ENCODE measurements at places on chromosomes 12 and 14.

- H3K27ac ChIP-seq = peak overlapping the region; percentile 84
- ATAC-seq = no peak
- H3K4me1 ChIP-seq = peaks cover 83% of the 10 kb centered on the region
- no peaks in the 10 kb centered on the region for H3K36me3 ChIP-seq
- no peak overlapping the region for H3K4me3 ChIP-seq
These were observed 9.6 kb upstream of the GPR84 start for GRCh38 chr12:54373649-54374561.

GRCh38 chr14:90427848-90428426 lies 31.1 kb downstream of the CALM1 start:
- no peaks in the 10 kb centered on the region for H3K36me3 ChIP-seq
- H3K4me1 ChIP-seq = peaks cover 3% of the 10 kb centered on the region
- no peaks in the 10 kb centered on the region for H3K27me3 ChIP-seq
- no peak overlapping the region for H3K4me3 ChIP-seq

DNA sequence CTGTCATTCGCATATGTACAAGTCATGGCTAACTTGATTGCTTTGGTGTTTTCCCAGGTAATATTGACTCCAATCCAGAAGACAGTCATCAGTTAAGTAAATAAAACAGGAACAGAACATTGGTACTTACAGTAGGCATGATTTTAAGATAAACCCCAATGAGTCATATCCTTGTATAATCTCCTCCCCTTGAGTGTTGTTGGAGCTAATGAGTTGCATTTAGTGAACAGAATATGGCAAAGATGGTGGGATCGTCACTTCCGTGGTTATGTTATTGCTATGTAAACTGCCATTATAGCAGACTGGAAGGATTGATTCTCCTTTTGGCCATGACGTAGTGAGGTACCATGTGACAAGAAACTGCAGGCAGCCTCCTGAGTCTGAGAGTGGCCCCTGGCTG lies 102.2 kb downstream of the TMX1 start:
- H3K36me3 ChIP-seq = no peaks in the 10 kb centered on the region
- H3K4me1 ChIP-seq = no peaks in the 10 kb centered on the region
- H3K27ac ChIP-seq = no peak overlapping the region

- no peaks in the 10 kb centered on the region for H3K4me1 ChIP-seq
- no peaks in the 10 kb centered on the region for H3K36me3 ChIP-seq
- no peak overlapping the region for H3K27ac ChIP-seq
- H3K27me3 ChIP-seq = no peaks in the 10 kb centered on the region
- no peak for ATAC-seq
These were observed 498.9 kb downstream of the DIO2 start for GRCh38 chr14:79712302-79712950.

GRCh38 chr14:26549571-26549970 lies 48.3 kb downstream of the NOVA1 start:
- H3K27ac ChIP-seq = no peak overlapping the region
- no peak overlapping the region for H3K4me3 ChIP-seq
- H3K36me3 ChIP-seq = no peaks in the 10 kb centered on the region
- no peaks in the 10 kb centered on the region for H3K4me1 ChIP-seq

DNA sequence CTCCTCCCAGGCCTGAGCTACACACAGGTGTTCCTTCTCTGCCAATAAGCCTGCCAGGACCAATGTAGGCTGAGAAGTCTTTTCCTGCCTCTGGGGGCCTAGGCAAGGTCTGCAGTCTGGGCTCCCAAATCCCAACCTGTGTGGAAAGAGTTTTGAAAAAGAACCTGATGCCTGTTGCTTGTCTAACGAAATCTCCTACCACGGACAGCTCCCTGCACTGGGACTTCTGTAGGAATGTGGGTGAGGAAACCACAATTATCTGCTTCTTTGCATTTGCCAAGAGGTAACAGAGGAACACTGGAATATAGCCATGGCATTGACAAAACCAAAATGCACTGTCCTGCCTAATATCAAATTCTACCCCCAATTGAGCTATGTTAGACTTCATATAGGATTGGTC lies 877.0 kb upstream of the TMEM132C start:
- no peak overlapping the region for H3K4me3 ChIP-seq
- H3K4me1 ChIP-seq = no peaks in the 10 kb centered on the region
- ATAC-seq = no peak
- H3K27me3 ChIP-seq = peaks cover 38% of the 10 kb centered on the region
- no peaks in the 10 kb centered on the region for H3K36me3 ChIP-seq

DNA sequence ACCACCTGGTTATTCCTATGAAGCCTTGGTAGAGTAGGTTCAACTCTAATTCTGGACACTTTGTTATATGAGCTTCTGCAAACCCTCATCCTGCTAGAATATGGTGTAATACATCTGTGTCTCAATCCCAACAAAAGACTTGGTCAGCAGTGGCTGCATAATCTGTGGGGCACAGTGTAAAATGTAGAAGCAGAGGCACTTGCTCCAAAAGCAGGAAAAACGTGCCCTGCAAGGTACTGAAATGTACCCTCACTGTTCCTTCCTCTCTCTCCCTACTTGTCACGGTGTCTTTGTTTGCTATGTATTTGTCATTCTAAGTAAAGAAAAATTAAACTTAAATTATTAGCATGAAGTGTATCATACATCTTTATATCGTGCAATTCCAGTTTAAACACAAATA lies 267.9 kb downstream of the BCL11B start:
- no peak for ATAC-seq
- H3K27ac ChIP-seq = no peak overlapping the region
- H3K27me3 ChIP-seq = peaks cover 9% of the 10 kb centered on the region

DNA sequence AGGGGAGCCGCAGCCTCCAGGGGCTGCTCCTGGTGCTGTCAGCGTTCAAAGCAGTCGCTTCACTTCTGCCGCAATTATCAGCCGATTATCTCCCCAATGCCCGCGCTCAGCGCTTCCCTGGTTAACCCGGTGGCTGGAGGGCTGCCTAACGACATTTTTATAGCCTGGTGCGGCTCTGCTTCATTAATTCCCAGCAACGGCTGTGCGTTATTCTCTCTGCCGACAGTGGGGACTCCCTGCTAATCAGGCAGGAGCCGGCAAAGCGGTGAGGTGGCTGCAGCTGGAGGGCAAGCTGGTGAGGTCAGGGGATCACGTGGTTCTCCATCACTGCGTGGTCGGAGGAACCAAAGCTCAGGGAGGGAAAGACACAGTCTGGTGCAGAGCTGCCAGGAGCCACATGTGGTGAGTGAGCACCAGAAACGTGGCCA lies 62.9 kb downstream of the GLRX5 start:
- peaks cover 51% of the 10 kb centered on the region for H3K27me3 ChIP-seq
- H3K4me1 ChIP-seq = no peaks in the 10 kb centered on the region
- no peak overlapping the region for H3K4me3 ChIP-seq
- no peak for ATAC-seq
- H3K36me3 ChIP-seq = no peaks in the 10 kb centered on the region

- H3K36me3 ChIP-seq = no peaks in the 10 kb centered on the region
- H3K27me3 ChIP-seq = no peaks in the 10 kb centered on the region
- H3K4me3 ChIP-seq = no peak overlapping the region
- peak overlapping the region; percentile 40 for H3K27ac ChIP-seq
- no peak for ATAC-seq
- no peaks in the 10 kb centered on the region for H3K4me1 ChIP-seq
These were observed 82.9 kb downstream of the ARF6 start for GRCh38 chr14:49975799-49976198.

DNA sequence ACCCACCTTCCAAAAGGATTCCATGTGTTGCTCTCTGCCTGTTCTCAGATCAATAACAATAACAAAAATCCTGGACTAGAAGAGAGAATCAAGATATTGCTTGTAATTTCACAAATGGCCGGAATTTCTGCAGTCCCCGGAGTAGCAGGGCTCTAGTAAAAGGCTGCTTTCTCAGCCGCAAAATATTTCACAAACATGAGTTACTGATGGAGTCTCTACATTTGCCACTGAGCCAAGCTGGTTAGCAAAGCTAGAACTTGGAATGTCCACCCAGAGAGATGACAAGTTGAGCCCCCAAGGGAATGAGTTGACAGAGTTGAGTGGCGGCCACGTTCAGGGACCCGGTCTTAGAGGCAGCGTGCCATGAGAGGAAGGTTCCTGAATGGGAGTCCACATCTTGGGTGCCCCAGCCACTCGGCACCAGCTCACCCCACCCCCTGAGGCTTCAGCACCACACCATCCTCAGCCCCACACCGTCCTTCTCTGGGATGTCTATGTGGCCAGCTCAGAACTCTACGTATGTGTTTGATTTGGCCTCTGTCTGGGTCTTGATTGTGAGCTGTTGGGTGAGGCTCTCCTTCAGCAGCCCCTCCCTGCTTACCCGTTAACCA lies 15.9 kb downstream of the FBLN5 start:
- H3K4me1 ChIP-seq = peaks cover 10% of the 10 kb centered on the region
- peak; percentile 8 for ATAC-seq
- H3K4me3 ChIP-seq = no peak overlapping the region
- H3K27me3 ChIP-seq = no peaks in the 10 kb centered on the region

- no peaks in the 10 kb centered on the region for H3K36me3 ChIP-seq
- H3K27me3 ChIP-seq = no peaks in the 10 kb centered on the region
- no peak overlapping the region for H3K27ac ChIP-seq
- peaks cover 10% of the 10 kb centered on the region for H3K4me1 ChIP-seq
- ATAC-seq = no peak
- H3K4me3 ChIP-seq = no peak overlapping the region
These were observed 388.6 kb downstream of the RAD51B start for GRCh38 chr14:68208218-68208617.

DNA sequence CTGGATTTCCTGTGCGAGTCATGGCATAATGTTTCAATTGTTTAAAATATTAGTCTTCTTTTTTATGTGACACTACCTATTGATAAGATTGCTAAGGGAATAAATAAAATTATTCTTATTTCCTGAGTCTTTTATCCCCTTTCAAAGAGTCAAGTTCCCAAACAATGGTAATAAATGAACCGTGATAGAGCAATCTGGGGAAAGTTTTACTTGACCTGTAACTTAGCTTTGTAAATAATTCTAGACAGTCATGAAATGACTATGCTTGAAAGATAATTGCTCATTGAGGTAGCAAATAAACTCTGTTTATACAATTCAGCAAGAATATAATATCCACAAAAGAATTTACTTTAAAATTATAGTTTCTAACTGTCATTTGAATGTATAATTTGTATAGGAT lies 82.1 kb downstream of the TSPAN8 start:
- H3K27me3 ChIP-seq = no peaks in the 10 kb centered on the region
- H3K4me1 ChIP-seq = no peaks in the 10 kb centered on the region
- no peaks in the 10 kb centered on the region for H3K36me3 ChIP-seq
- ATAC-seq = no peak
- H3K4me3 ChIP-seq = no peak overlapping the region

GRCh38 chr12:106139422-106140171 lies 843 bp upstream of the NUAK1 start:
- ATAC-seq = peak; percentile 82
- H3K27ac ChIP-seq = peak overlapping the region; percentile 94
- H3K27me3 ChIP-seq = no peaks in the 10 kb centered on the region

GRCh38 chr12:51593539-51593938 lies 2.5 kb downstream of the SCN8A start:
- H3K27me3 ChIP-seq = peaks cover 65% of the 10 kb centered on the region
- no peak overlapping the region for H3K4me3 ChIP-seq
- H3K27ac ChIP-seq = no peak overlapping the region

- no peak for ATAC-seq
- H3K27ac ChIP-seq = no peak overlapping the region
- H3K36me3 ChIP-seq = no peaks in the 10 kb centered on the region
These were observed 71.5 kb downstream of the PRMT8 start for GRCh38 chr12:3562484-3562883.

GRCh38 chr12:81809829-81810595 lies 50.9 kb upstream of the PPFIA2 start:
- no peaks in the 10 kb centered on the region for H3K27me3 ChIP-seq
- H3K4me3 ChIP-seq = no peak overlapping the region

- H3K4me3 ChIP-seq = no peak overlapping the region
- no peak for ATAC-seq
- no peaks in the 10 kb centered on the region for H3K36me3 ChIP-seq
- no peaks in the 10 kb centered on the region for H3K4me1 ChIP-seq
- peaks cover 61% of the 10 kb centered on the region for H3K27me3 ChIP-seq
These were observed 57.2 kb downstream of the MVK start for GRCh38 chr12:109630815-109631214.

GRCh38 chr12:24848941-24849477 lies 99.9 kb downstream of the BCAT1 start:
- no peaks in the 10 kb centered on the region for H3K27me3 ChIP-seq
- H3K36me3 ChIP-seq = no peaks in the 10 kb centered on the region
- H3K4me1 ChIP-seq = no peaks in the 10 kb centered on the region
- no peak overlapping the region for H3K27ac ChIP-seq
- no peak for ATAC-seq

GRCh38 chr14:98168211-98168985 lies 1103.6 kb downstream of the BCL11B start:
- H3K4me1 ChIP-seq = no peaks in the 10 kb centered on the region
- no peaks in the 10 kb centered on the region for H3K36me3 ChIP-seq
- H3K4me3 ChIP-seq = no peak overlapping the region
- peaks cover 42% of the 10 kb centered on the region for H3K27me3 ChIP-seq
- H3K27ac ChIP-seq = no peak overlapping the region

- ATAC-seq = no peak
- no peak overlapping the region for H3K4me3 ChIP-seq
- no peaks in the 10 kb centered on the region for H3K4me1 ChIP-seq
- no peaks in the 10 kb centered on the region for H3K36me3 ChIP-seq
These were observed 192.1 kb downstream of the SNAPC1 start for GRCh38 chr14:61954306-61954705.

- H3K4me3 ChIP-seq = no peak overlapping the region
- H3K4me1 ChIP-seq = no peaks in the 10 kb centered on the region
- ATAC-seq = no peak
- H3K27me3 ChIP-seq = no peaks in the 10 kb centered on the region
- no peak overlapping the region for H3K27ac ChIP-seq
These were observed 51.6 kb downstream of the EIF2S3B start for GRCh38 chr12:10557329-10557728.

DNA sequence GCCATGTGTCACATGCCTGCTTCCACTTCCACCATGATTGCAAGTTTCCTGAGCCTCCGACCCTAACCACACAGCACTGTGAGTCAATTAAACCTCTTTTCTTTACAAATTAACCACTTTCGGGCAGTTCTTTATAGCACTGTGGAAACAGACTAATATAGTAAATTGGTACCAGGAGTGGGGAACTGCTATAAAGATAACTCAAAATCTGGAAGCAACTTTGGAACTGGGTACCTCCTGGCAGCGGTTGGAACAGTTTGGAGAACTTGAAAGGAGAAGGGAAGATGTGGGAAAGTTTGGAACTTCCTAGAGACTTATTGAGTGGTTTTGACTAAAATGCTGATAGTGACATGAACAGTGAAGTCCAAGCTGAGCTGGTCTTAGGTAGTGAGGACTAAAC lies 436.1 kb downstream of the TMEM121 start:
- H3K4me1 ChIP-seq = no peaks in the 10 kb centered on the region
- no peaks in the 10 kb centered on the region for H3K36me3 ChIP-seq
- peaks cover 24% of the 10 kb centered on the region for H3K27me3 ChIP-seq
- ATAC-seq = no peak

- no peaks in the 10 kb centered on the region for H3K4me1 ChIP-seq
- H3K27me3 ChIP-seq = no peaks in the 10 kb centered on the region
- H3K27ac ChIP-seq = no peak overlapping the region
- no peaks in the 10 kb centered on the region for H3K36me3 ChIP-seq
- H3K4me3 ChIP-seq = no peak overlapping the region
These were observed 146.8 kb downstream of the TMTC2 start for GRCh38 chr12:82833481-82833880.

- H3K36me3 ChIP-seq = no peaks in the 10 kb centered on the region
- H3K27me3 ChIP-seq = peaks cover 36% of the 10 kb centered on the region
- no peak overlapping the region for H3K27ac ChIP-seq
- H3K4me3 ChIP-seq = no peak overlapping the region
- H3K4me1 ChIP-seq = no peaks in the 10 kb centered on the region
These were observed 34.4 kb downstream of the TBX3 start for GRCh38 chr12:114649585-114649984.

Measured in gastroesophageal sphincter (tissue), 4 donors.